ENCODE measurements at places on chromosomes 4 and X. TPM values are rescaled to one million over a fixed set of nuclear protein-coding genes. Genes with fewer than 3 reads are reported as not detected.

The PRSS12 gene
- not detected for total RNA-seq

The MAGEA6 gene
- not detected for total RNA-seq

The DIPK2B gene
- not detected for total RNA-seq

The SOX3 gene
- total RNA-seq = not detected

The GPC4 gene
- not detected for total RNA-seq

The GUCY1B1 gene
- total RNA-seq = 0.24 TPM

DNA sequence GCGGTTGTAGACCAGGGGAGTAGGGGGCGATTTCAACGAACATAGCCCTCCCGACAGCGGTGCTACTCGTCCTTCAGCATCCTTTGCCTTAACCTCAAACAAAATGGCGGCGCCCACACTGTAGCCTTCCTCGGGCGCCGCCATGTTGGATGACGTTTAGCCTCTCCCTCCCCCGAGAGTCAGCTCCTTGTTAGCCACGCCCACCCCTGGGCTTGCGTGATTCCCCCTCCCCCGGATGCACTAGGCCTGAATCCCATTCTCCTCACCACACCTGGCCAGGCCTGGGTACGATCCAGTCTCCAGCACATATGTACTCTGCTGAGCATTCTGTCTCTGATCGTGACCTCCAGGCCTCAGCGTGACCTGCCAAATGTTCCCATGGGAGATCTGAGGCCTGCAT is 49.0 kb upstream of the ZNF157 start:
- no peaks in the 10 kb centered on the region for H3K36me3 ChIP-seq
- H3K27me3 ChIP-seq = no peaks in the 10 kb centered on the region
- H3K4me3 ChIP-seq = no peak overlapping the region
- DNase-seq = no peak

- peak; percentile 49 for DNase-seq
- H3K27me3 ChIP-seq = no peaks in the 10 kb centered on the region
- peak overlapping the region; percentile 70 for H3K27ac ChIP-seq
Measured at GRCh38 chrX:40107291-40108161, 9.8 kb upstream of the BCOR start.

GRCh38 chr4:151687021-151687640 is 73.7 kb downstream of the GATB start:
- peaks cover 8% of the 10 kb centered on the region for H3K36me3 ChIP-seq
- H3K4me1 ChIP-seq = no peaks in the 10 kb centered on the region
- no peak for DNase-seq
- H3K4me3 ChIP-seq = no peak overlapping the region
- no peaks in the 10 kb centered on the region for H3K27me3 ChIP-seq

GRCh38 chr4:165986956-165987698 is 114.1 kb downstream of the TLL1 start:
- no peaks in the 10 kb centered on the region for H3K36me3 ChIP-seq
- no peak overlapping the region for H3K27ac ChIP-seq
- H3K27me3 ChIP-seq = no peaks in the 10 kb centered on the region
- no peak for DNase-seq

GRCh38 chr4:145083891-145084605 is 13.9 kb downstream of the ANAPC10 start:
- DNase-seq = peak; percentile 31
- no peak overlapping the region for H3K4me3 ChIP-seq
- peaks cover 31% of the 10 kb centered on the region for H3K36me3 ChIP-seq
- no peak overlapping the region for H3K27ac ChIP-seq
- H3K4me1 ChIP-seq = peaks cover 14% of the 10 kb centered on the region
- H3K27me3 ChIP-seq = no peaks in the 10 kb centered on the region

DNA sequence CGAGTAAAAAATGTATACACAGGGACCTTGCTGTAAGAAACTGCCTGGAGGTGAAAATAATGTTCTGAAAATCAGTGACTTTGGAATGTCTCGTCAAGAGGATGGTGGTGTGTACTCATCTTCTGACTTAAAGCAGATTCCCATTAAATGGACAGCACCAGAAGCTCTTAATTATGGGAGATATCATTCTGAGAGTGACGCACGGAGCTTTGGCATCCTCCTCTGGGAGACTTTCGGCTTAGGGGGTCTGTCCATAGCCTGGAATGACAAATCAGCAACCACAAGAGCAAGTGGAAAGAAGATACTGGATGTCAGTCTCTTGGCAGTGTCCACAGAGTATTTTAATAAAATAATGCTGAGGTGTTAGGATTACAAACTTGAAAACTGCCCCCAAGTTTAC is 129.4 kb downstream of the THOC2 start:
- no peaks in the 10 kb centered on the region for H3K27me3 ChIP-seq
- peaks cover 15% of the 10 kb centered on the region for H3K36me3 ChIP-seq
- H3K4me3 ChIP-seq = no peak overlapping the region
- DNase-seq = no peak

GRCh38 chr4:8135666-8136065 is 22.9 kb downstream of the ABLIM2 start:
- no peak overlapping the region for H3K4me3 ChIP-seq
- peaks cover 2% of the 10 kb centered on the region for H3K27me3 ChIP-seq
- DNase-seq = no peak
- H3K27ac ChIP-seq = no peak overlapping the region
- no peaks in the 10 kb centered on the region for H3K4me1 ChIP-seq
